Stimulated activated CD4-positive, alpha-beta T cell treated with anti-CD3 and anti-CD28 coated beads, Interleukin-4, amount 100 ng/mL, for 1 hour (primary cell): ENCODE measurements at places on chromosomes 2 and 18.

DNA sequence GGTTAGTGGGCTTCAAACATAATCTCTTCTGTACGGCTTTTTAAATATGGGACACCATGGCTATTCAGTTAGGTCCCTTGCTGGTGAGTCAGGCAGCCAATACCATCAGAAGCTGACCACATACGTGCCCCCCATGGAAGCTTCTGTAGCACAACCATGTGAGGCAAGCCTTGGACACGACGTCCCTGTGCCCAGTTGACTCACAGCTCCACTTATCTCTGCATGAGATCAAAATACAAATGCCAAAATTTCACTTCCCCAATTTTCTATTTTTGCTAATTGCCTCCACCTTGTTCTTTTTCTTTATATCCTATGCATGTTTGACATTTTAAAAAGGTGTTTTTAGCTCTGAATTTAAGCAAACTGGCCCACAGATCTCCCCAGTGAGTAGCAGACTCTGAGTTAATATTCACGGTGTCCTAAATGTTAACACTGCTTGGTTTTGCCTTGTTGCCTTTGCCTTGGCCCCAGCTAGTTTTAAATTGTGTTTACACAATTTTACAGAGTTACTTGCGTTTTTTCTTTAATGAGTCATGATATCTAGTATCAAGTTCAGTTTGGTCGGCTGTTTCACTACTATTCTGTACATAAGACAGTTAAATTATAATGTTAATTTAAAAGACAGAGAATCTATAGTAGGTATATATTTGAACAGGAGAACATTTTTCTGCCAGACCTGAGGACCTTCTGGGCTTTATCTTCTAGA lies 77.5 kb downstream of the CDCA7 start:
- DNase-seq, result no peak

GRCh38 chr2:227655454-227655853 lies 11.2 kb upstream of the SCYGR5 start:
- no peak for DNase-seq

GRCh38 chr2:102050854-102051391 lies 59.2 kb downstream of the IL1R2 start:
- no peak for DNase-seq

GRCh38 chr2:40435426-40436092 lies 16.3 kb downstream of the SLC8A1 start:
- no peak for DNase-seq

- no peak for DNase-seq
These were observed 37.8 kb downstream of the MAL start for GRCh38 chr2:95063086-95063958.

DNA sequence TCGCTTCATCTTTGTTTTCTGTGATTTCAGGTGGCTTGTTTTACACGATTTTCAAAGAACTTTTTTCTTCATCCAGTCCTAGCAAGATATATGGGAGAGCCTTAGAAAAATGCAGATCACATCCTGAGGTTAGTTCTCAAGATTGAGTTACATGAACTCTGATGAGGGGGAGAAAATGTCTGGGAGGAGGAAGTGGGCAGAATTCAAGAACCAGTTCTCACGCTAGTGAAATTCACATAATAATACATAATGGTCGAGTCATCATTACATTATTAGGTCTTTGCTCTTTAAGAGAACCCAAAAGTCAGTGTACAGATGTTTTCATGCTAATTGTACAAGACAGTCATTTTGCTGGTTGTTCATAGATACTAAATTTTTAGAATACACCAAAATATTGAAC lies 7.0 kb downstream of the TIMM21 start:
- no peak for DNase-seq

- DNase-seq, result no peak
These were observed 68.2 kb downstream of the CALCRL start for GRCh38 chr2:187379869-187380268.

DNA sequence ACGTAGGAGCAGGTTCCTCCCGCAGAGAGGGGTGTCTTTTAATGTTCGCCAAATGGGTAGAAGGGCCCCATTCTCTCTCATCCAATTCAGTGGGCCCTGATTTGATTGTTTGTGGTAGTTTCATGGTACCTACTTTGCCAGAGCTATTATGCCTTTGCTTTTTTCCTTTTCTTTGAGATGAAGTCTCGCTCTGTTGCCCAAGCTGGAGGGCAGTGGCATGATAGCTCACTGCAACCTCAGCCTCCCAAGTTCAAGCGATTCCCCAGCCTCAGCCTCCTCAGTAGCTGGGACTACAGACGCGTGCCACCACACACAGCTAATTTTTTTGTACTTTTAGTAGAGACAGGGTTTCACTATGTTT lies 59.7 kb downstream of the DDX1 start:
- no peak for DNase-seq

- DNase-seq, result no peak
These were observed 2.3 kb downstream of the MBOAT2 start for GRCh38 chr2:9001229-9001628.

DNA sequence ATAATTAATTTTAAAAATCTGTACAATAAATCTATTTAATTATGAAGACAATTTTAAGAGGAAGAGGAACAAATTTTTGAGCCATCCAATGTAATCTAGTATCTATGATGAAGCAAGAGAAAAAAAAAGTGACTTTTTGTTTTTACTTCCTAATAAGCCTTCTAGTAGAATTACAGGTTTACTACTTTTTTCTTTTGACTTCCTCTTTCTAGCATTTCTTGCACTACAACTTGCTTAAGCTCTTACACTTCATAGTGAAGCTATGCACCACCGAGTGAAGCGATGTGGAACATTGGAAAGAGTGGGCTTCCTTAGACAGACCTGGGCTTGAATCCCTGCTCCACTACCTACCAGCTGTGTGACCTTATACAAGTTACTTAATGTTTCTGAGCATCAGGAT lies 2.1 kb downstream of the SERPINB2 start:
- DNase-seq, result no peak

GRCh38 chr2:113277474-113278072 lies 1.1 kb downstream of the PAX8 start:
- DNase-seq, result no peak

DNA sequence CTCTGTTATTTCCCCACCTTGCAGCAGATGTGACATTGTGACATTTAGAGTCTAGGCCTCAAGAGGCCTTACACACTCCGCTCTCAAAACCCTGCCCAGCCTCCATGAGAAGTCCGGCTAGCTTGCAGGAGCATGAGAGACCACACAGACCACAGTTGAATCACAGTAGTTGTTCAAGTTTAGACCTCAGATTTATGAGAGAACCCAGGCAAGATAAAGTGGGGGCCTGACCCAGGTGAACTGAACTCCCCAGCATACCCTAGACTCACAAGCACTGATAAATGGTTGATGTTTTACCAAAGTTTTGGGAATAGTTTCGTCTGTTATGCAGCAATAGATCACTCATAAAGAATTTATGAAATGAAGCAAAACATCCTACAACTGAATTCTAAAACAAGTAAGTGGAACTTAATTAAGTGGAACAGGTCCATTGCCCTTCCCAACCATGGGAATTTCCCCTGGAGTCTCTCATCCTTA lies 4.7 kb upstream of the STAT1 start:
- no peak for DNase-seq

GRCh38 chr2:33859811-33860461 lies 260.8 kb upstream of the FAM98A start:
- DNase-seq, result no peak

DNA sequence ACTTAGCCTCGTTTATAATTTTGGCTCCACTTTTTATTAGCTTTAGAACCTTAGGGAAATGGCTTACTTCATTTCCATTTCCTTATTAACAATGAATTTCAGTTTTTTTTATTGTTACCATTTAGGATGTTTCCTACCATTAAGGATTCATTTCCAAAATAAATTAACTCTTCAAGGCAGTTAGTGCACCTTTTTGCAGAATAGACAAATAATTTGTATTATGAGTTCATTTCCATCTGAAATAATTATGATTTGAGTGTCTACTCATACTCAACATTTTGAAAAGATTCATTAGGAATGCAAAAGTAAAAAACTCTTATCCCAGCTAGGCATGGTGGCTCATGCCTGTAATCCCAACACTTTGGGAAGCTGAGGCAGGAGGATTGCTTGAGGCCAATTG lies 186.8 kb upstream of the STON1 start:
- DNase-seq, result no peak

DNA sequence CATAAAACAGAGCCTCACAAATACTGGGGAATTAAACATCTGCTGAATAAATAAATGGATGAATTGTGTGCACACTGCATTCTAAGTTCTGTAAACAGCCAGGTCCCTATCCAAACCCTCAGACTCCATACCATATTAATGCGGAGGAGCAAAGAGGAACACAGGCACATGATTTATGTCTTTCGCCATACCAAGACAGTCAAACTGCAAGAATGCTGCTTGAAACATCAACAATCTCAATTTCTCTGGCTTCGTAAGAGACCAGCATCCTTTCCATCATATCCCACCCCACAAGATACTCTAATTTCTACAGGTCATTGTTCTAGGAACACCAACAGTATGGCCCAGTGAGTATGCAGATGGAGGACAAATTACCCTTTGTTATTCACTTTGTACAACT lies 15.0 kb downstream of the KANSL3 start:
- DNase-seq, result no peak

- DNase-seq, result peak; percentile 35
These were observed 909 bp downstream of the TMEM87B start for GRCh38 chr2:112055730-112056625.

- DNase-seq, result no peak
These were observed 50.5 kb upstream of the ALPP start for GRCh38 chr2:232328032-232328422.

DNA sequence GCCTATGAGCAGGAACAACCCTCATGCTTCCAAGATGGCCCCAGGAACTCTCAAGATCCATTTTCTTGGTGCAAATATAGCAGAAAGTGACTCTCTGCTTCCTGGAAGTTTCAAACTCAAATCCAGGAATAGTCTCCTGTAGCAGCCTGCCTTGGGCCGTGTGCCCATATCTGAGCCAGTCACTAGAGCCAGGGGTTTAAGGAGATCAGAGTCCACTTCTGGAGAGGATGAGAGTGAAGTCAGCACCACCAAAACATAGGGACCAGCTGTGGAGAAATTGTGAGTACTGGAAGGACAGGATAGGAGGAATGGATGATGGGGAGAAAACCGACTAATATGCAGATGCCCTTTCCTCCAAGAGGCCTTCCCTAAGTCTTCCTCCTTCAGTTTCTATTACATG lies 33.2 kb downstream of the PSD4 start:
- DNase-seq, result no peak

DNA sequence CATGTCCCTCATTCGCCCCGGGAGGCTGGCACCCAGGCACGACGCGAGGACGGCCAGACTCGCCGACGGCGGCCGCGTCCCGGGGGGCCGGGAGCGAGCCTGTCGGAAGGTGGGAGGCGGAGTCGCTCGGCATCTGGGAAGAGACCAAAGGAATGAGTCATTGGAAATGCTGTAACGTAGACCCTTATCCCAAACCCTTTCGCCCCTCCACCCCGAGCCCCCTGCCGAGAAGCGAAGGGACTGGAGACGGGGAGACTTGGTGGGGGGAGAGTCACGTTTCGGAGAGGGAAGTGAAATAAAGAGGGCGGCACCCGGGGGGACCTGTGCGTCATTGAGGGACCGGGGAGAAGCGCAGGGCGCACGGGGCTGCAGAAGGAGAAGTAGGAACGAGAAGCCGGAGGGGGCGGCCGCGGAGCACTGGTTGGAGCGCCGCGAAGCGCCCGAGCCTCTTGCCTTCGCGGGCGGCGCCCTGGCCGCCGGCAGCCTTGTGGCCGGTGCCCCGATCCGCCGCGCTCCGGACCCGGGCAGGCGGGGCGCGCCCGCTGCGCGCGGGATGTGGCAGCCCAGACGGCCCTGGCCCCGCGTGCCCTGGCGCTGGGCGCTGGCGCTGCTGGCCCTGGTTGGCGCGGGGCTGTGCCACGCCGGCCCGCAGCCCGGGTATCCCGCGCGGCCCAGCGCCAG lies at the start of gene EMILIN2:
Gene EMILIN2 (plus strand): TSS at position 371 of the 681 bp plus-strand sequence. CDS start 183 bp downstream, at position 554.
- peak; percentile 52 for DNase-seq

DNA sequence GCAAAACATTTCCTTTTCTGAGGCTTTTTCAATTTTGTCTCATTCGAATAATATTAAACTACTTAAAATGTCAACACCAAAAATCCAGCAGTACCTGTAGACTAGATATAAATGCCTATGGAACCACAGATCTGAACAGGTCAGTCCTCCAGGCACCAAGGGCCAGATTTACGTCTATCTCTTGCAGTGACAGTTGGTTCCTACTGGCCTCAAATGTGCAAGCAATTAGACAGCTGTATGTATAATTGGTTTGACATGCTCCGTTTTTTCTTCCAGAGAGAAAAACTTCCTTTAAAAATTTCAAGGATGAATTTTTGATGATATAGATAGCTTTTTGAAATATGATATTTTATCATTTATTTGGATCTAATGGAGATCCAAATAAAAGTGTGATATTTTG lies 443.8 kb upstream of the POU3F3 start:
- DNase-seq, result no peak

- DNase-seq, result no peak
These were observed 76.9 kb downstream of the NXPH2 start for GRCh38 chr2:138703242-138703641.

DNA sequence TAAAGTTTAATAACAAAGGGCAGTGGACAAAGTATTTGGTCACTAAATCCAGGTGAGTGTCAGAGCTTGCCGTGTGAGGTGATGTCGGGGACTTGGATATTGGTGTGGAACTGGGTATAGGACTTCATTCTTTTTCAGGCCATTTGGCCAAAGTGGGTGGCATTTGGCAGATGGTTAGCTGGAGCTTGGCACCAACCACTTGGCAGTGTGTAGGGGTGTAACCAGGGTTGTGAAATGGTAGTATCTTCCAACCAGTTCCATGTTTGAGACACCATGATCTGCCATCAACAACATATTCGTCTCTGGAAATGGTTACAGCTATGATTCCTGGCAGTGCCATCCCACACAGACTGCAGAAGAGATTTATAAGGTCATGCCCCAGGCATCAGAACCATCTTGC lies 113.9 kb downstream of the CCDC85A start:
- DNase-seq, result no peak

GRCh38 chr2:225083276-225083675 lies 41.0 kb upstream of the DOCK10 start:
- DNase-seq, result no peak

- DNase-seq, result no peak
These were observed 145.2 kb downstream of the CELF4 start for GRCh38 chr18:37420315-37420880.

DNA sequence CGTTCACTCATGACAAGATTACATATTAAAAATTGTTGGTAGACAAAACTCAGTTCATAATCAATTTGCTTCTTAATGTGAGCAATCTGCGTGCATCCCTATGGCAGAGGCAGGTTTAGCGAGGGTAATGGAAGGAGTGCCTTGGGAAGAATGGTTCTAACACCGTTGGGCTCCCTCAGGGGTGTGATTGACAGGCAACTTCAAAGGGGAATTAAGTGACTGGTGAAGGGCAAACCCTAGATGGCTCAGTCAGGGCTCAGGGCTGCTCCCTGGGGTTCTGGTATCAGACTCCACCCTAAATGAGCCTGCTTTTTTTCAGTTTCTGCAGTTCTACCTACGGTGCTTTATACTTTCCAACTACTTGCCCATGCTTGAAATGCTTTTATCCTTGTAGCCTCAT lies 419.5 kb upstream of the CELF4 start:
- no peak for DNase-seq

GRCh38 chr2:95013726-95014125 lies 11.8 kb upstream of the MAL start:
- DNase-seq, result no peak
